ENCODE measurements at places on chromosomes 1 and 21.

DNA sequence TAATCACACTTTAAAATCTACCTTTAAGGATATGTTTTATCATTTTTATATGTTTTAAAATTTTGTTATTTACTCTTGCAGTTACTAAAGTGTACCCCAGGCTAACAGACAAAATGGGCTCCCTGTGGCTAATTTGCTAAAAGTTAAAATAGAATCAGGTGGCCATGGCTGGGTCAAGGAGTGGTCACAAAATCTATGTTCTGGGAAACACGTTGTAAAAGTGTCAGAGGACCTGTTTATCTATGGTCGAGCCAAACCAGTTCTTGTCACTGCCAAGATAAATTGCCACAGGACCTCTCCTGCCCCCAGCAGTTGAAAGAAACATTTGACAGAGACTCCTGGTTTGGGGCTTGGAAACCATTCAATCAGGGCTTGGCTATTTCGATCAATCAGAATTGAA is 21.2 kb upstream of the TTLL7 start:
- no peak for DNase-seq

DNA sequence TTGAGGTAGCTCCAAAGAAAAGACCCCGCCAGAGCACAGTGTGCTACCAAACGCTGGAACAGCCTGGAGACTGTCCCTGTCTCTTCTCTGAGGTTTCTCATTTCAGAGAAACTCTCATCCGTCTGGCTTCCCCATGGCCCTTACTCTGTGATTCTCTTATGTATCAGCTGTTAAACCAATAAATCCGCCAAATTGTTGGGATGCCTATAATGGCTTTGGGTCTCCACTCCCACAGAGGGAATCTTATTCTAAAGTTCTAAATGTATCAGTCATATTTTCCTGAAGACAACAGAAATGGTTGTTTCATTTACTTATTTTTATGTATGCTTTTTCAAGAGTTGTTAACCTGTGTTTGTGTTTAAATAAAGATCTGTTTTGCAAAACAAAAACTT is 4.0 kb downstream of the ERG start:
- no peak for DNase-seq

DNA sequence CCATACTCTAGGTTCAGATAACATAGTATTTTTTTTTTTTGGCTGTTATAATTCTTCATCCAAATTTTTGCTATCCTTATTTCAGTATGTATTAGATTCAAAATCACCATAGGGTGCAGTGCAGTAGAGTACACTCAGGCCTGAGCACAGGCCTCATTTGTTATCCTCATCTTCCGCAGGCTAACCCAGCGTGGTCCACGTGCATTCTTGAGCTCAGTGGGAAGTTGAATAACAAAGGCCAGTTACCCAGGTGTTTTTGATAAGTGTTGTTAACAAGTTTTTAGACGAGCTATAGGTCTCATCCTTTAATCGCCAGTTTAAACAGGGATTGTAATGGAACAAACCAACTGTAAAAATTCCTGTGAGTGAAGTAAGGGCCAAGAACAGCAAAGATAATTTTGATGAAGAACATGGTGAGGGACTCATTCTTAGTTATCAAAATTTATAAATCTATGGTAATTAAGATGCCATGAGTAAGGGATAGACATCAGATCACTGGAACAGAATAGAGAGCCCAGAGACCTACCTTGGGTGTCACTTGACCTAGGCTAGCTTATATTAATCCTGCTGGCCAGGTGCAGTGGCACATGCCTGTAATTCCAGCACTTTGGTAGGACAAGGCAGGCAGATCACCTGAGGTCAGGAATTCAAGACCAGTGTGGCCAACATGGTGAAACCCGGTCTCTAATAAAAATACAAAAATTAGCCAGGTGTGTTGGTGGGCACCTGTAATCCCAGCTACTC is 22.0 kb downstream of the FLVCR1 start:
- no peak for DNase-seq

DNA sequence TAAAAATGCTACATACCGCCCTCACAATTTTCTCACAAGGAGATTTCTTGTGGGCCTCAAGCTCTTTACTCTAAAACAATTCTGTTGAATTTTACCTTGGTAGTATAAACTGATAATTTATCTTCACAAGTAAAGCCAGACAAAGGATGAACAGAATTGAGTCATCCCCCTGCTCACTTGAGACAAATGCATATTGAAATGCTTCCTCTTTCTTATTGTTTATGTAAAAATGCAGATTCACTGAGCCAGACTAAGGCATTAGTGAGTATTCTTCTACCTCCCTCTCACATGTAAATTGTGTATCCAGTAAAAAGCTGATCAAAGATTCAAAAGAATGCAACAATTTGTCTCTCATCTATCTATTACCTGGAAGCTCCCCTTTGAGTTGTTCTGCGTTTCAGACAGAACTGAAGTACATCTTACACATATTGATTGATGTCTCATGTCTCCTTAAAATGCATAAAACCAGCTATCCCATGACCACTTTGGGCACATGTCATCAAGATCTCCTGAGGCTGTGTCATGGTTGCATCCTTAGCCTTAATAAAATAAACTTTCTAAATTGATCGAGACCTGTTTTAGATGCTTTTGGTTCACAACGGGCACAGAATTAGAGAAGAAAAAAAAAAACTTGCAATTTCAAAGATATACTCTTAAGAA is 743.1 kb upstream of the B3GALT2 start:
- no peak for DNase-seq

- no peak for DNase-seq
Measured at GRCh38 chr21:45454926-45455673, 50.1 kb downstream of the COL18A1 start.

DNA sequence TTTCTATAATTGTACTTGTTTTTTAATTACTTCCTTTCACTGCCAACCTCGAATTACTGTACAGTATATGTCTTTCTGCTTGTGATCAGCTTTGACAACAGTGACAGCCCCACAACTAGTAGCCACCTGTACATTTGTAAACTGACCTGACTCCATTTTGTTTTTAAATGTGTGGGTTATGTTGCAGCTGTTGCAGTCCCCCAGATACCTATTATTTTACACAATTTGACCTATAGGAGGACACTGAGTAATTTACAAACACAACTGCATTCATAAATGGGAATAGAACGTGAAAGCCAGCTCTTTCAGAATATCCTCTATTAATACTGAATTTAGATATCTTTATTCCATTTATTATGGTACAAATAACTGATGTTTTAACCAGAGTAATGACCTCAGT is 2.5 kb upstream of the VAMP3 start:
- no peak for DNase-seq

- DNase-seq: no peak
Measured at GRCh38 chr1:246035060-246035541, 472.0 kb downstream of the SMYD3 start.

All from AG04450 (cell line).